HepG2 (cell line): ENCODE measurements at places on chromosomes 7 and 10.

DNA sequence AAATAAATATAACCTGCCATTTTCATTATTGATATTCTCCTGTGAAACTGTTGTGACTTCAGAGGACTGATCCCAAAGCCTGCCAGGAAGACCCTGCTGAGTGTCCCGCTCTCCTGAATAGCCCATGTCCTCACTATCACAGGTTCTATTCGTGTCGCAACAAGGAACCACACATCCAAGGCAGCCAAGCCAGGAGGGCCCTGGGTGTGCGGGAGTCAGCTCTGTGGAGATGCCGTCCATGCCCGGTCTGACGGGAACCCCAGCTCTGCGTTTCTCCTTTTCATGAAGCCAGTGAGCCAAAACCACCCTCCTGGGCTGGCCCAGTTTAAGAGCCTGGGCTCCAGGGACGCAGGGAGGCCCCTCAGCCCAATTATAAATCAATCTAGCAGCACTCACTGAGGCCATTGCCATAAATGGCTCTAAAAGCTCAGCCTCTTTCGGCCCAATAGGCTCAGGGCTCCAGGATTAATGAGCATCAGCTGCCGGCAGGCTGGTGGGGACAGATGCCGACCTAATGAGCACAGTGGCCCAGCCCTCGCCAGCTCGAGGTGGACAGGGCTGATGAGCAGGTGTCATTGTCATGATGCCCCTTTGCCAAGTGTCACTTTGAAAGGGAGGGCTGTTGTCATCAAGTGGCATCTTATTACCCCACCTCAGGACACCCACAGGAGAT lies 177.9 kb downstream of the PLXNA4 start:
- DNase-seq, result no peak

DNA sequence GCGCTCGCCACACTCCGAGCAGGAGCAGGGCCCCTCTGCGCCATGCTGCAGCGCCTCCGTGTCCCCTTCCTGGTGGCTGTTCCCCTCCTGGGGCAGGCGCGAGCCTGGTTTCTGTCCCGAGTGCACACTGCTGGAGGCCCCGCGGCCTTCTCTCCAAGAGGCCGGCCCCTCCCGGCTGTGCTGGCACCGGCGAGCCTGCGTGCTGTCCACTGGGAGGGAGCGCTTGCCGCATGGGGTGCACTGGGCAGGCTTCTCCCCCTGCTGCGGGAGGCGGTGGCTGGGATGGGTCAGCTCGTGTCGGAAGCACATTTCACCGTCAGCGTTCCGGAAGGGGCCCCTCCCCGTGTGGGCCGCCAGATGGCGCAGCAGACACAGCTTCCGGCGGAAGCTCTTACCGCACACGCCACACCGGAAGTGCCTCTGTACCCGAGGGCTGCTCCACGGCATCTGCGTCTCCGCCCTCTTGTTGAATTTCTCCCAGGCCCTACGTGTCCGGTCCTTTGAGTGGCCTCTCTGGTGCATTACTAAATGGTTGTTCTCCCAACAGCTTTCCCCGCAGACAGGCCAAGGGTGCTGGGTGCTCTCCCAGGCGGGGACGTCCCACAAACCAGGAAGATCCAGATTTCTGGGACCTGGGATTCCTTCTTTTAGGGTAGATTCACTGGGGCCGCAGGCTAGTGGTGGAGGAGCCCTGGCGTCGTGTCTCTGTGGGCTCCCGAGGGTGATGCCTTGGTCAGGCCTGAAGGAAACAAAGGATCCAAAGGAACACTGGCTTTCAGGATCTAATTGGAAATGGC lies 18.7 kb downstream of the ZNF786 start:
- DNase-seq, result no peak

DNA sequence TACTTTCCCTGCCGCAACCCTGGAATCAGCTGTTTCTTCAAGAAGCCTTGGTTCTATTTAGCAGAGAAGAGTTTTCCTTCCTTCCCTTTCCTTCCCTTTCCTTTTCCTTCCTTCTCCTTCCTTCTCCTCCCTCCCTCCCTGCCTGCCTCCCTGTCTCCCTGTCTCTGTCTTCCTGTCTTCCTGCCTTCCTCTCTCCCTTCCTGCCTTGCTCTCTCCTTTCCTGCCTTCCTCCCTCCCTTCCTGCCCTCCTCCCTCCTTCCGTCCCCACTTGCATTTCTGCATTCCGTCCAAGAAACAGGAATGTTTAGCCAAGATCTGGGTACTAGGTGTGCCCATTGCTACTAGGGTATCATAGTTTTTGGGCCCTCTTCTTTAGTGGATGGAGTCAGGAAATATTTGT lies 21.9 kb downstream of the SND1 start:
- no peak for DNase-seq

DNA sequence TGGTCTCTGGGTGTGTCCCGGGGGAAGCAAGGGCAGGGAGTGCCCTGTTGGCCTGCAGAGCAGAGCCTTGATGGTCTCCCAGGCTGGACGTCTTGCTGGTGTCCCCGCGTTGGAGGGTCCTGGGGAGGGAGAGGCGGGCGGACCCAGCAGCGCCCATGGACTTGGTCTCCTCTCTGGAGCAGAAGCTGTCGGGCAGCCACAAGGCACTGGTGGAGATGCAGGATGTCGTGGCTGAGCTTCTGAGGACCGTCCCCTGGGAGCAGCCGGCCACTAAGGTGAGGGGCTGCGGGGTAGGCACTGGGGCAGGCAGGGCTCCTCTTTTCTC lies 20.9 kb downstream of the TTYH3 start:
- no peak for DNase-seq

- no peak for DNase-seq
These were observed 206.2 kb downstream of the TMEM178B start for GRCh38 chr7:141280100-141280499.
